ENCODE measurements at places on chromosomes 12 and 14.

- DNase-seq: no peak
Observed at GRCh38 chr12:107356266-107356936, 263.1 kb upstream of the CRY1 start.

DNA sequence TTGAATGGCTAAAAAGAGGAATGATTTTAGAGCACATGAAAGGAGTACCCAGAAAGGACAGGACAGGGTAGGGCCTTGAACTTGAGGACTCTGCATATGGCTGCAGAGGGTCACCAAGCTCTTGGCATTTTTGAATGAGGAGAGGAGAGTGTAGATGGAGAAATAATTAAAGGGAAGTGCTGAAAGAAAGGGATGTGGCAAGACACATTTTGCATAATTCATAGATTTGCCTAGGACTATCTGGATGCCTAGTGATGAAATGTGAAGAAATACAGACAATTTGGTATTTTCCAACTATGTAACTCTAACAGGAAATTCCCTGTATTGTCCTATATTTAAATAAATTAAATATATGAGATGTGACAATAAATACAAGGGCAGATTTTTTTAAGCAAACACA is 27.5 kb upstream of the MDM1 start:
- DNase-seq: no peak

GRCh38 chr12:31585271-31585670 is 5.7 kb downstream of the DENND5B start:
- DNase-seq: no peak

- DNase-seq: peak; percentile 66
Observed at GRCh38 chr12:65313719-65314317, 35.3 kb downstream of the MSRB3 start.

DNA sequence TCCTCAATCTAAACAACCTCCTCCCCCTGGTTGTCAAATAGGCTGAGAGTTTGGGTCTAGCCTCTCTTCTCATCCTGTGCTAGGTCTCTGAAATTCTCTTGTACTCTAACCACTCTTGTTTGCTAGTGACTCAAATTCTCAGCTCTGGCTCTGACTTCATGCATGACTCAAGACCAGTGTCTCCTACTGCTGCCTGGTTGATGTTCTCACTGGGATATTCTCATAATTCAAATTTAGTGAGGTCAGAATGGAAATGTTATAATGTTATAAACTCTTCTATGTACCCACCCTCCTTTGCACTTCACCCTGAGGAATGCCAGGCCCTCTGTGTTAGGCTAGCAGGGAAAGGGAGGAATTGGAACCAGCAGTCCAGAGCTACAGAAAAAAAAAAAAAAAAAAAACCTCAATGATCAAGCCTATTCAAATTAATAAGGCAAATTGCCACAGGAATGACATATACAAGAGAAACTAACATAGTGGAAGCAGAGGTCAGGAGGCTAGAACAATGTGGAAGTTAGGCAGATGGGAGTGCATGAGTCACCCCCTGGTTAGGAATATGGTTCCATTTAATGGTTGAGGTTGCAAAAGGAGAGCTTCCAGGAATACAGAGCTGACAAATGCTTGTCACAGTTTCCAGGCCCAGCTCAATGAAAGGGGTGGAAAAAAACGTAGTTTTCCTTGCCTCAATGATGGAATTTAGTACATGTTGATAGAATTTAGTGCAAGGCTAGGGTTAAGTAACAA is 459.5 kb downstream of the RMST start:
- peak; percentile 49 for DNase-seq

- no peak for DNase-seq
Observed at GRCh38 chr12:108037960-108038359, 91.1 kb upstream of the WSCD2 start.
